ENCODE measurements at places on chromosomes 2 and 18. TPM values are rescaled to one million over a fixed set of nuclear protein-coding genes. Genes with fewer than 3 reads are reported as not detected.

GRCh38 chr18:50158866-50159653, 35.9 kb downstream of the MYO5B start:
- DNase-seq, result no peak

- DNase-seq, result no peak
Observed at GRCh38 chr18:49547701-49548100, 14.2 kb upstream of the LIPG start.

CTNNA2 gene
- 114 TPM for total RNA-seq

KRTCAP3 gene
- not detected for total RNA-seq

SPAST gene
- total RNA-seq, result 106 TPM

DNA sequence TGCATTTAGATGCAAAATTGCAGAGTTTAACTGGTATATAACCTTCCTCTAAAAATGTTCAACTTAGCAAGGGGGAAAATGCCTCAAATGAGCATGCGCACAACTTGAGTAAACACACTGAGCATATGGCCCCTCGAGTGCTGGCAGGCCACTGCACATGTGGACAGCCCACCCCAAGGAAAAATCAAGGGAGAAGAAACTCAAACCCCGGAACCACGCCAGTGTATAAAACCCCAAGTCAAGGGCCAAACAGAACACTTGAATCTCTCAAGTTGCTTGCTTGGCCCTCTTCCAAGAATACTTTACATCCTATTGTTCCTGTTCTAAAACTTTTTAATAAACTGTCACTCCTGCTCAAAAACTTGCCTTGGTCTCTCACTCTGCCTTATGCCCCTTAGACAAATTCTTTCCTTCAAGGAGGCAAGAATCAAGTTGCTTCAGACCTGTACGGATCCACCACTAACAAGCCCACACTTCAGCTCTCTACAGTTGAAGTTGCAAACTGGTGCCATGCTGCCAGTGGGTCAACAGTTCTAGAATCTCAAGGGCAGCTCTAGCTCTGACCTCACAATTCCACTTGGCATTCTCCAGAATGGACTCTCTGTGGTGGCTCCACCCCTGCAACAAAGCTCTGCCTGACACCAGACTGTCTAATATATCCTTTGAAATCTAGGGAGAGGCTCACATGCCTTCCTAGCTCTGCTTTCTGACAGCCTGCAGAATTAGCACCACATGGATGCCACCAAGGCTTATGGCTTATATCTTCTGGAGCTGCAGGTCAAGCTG, 38.9 kb downstream of the HIBCH start:
- DNase-seq, result no peak

ERFE gene
- total RNA-seq, result 1.7 TPM

ATP6V1B1 gene
- not detected for total RNA-seq

FHOD3 gene
- total RNA-seq, result 38.0 TPM

OTX1 gene
- total RNA-seq, result not detected

- peak; percentile 30 for DNase-seq
Observed at GRCh38 chr2:39511219-39511604, 74.1 kb upstream of the MAP4K3 start.

GRCh38 chr2:210442457-210442856, 34.1 kb downstream of the LANCL1 start:
- DNase-seq, result no peak

UGT1A7 gene
- total RNA-seq, result not detected

VWC2L gene
- total RNA-seq, result 4.3 TPM

RPRD1A gene
- 108 TPM for total RNA-seq

- DNase-seq, result no peak
Observed at GRCh38 chr2:73043929-73044832, 27.3 kb downstream of the SFXN5 start.

GRCh38 chr2:160142472-160142871, 57.6 kb downstream of the ITGB6 start:
- DNase-seq, result no peak

DNA sequence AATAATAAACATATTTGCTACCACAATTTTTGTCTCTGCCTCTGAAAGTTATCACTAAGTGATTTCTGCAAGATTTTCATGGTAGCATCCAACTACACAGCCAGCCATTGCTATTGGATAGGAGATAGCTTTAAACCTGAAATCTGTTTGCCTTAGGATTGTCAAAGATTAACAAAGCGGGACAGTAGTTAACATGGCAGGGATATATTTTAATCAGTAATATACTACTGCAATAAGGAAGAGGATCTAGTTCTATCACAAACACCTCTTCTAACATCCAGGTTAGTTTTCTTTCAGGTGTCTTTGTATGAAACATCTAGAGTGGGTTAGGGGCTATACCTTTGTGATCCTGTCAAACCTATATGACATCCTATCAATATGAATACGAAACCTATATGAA, 641.3 kb downstream of the DPP10 start:
- no peak for DNase-seq

C2orf80 gene
- total RNA-seq, result 12.2 TPM

CFC1 gene
- 1.3 TPM for total RNA-seq

GRCh38 chr2:59322005-59322404, 1080.9 kb upstream of the FANCL start:
- DNase-seq, result no peak

GRCh38 chr2:42877936-42878335, 85.6 kb upstream of the HAAO start:
- DNase-seq, result no peak

- DNase-seq, result no peak
Observed at GRCh38 chr2:8412082-8412481, 269.8 kb upstream of the ID2 start.

ATF2 gene
- total RNA-seq, result 119 TPM

PAX8 gene
- not detected for total RNA-seq

DNA sequence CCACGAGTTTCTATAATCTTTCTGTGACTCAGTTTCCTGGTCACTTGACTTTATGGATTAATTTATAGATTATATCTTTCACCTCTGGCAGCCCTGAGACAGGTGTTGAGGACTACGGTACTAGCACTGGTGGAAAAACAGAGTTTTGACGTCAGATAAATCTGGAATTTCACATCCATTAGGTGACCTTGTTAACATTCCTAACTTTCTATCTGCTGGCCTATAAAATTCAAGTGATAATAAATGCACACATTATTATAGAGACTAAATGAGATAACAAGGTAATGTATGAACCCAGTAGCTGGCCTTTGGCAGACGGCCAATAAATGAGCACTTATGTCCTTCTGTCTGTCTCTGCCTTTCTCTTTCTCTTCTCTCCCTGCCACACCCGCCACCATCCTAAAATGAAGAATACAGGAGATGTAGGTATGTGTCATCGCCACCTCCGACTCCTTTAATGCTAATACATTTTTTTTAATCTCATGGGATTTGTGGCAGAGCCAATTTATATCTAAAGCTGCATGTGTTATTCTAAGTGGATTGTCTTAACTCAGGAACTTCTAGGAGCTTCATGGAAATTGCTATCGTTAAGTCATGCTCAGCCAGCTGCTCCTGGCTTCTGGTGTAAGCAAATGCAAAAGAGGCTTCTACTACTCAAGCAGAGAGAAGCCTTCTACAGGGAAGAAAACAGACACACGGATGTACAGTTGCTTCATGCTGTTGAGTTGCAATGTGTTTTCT, 2.3 kb downstream of the TM4SF20 start:
- no peak for DNase-seq

- peak; percentile 58 for DNase-seq
Observed at GRCh38 chr2:180449171-180449915, 442.2 kb upstream of the CWC22 start.

COPS8 gene
- total RNA-seq, result 108 TPM

DNAJC5G gene
- total RNA-seq, result 1.3 TPM

DNA sequence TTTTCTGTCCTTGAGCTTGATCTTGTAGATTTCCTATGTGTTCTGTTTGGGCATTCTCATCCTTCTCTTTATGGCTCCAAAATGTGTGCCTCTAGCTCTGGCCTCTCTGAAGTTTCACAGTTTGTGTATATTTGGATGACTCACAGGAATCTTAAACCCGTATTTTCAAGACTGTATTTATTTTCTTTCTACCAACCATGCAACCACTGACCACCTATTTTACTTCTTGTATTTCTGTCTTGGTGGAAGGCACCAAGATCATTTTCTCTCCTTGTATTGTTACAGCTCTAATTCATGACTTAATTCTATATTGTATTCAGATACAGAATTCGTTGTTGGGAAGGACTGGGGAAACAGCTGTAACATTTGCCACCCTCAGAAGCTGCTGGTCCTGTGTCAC, 39.5 kb downstream of the ACSL3 start:
- DNase-seq, result no peak

- no peak for DNase-seq
Observed at GRCh38 chr2:216645636-216645950, 12.4 kb downstream of the IGFBP2 start.

FOXD4L1 gene
- total RNA-seq, result 0.27 TPM

GRCh38 chr18:23619388-23619881, 33.1 kb upstream of the NPC1 start:
- DNase-seq, result no peak

GRCh38 chr18:9174302-9174701, 37.7 kb downstream of the ANKRD12 start:
- no peak for DNase-seq

PLEKHM3 gene
- 32.6 TPM for total RNA-seq

- no peak for DNase-seq
Observed at GRCh38 chr18:64409511-64409910, 260.6 kb upstream of the LINC00305 start.

MC4R gene
- 0.54 TPM for total RNA-seq

DNA sequence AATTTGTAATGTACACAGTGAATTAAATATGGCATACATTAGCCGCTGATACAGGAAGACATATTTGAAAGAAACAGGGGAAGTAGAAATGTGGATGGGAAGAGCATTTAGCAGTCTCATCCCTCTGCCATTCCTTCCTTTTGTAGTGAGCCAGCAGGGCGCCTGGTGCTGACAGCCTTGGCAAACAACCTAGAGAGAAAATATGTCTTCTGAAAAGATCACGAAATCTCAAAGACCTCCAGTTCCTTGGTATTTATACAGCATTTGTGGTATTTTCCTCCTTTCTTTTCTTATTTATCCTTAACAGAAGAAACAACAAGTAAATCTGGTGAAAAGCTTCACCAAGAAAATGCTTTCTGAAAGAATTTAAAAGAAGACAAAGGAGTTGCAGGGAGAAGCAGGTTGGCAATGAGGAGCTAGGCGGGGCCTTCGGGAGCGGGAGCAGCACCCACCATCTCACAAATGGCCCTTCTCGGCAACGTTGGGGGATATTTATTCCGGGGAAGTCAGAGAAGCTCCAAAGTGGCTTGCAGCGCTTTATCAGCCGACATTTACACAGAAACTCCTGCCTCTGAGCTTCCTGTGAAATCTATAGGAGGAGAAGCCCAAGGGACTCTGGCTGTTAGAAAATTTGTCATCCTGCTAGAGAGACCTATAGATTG, 406.1 kb upstream of the NRP2 start:
- no peak for DNase-seq

STK17B gene
- total RNA-seq, result 13.6 TPM

CYP27C1 gene
- total RNA-seq, result 1.1 TPM

DQX1 gene
- 0.45 TPM for total RNA-seq

Data from cerebellum (tissue), 4 donors.